ENCODE measurements at places on chromosomes 13 and 19. TPM values are rescaled to one million over a fixed set of nuclear protein-coding genes. Genes with fewer than 3 reads are reported as not detected.

CD209 gene
- polyA plus RNA-seq = not detected

NEK3 gene
- polyA plus RNA-seq = 53.1 TPM

CYP2A7 gene
- polyA plus RNA-seq = not detected

RASAL3 gene
- not detected for polyA plus RNA-seq

ERCC1 gene
- polyA plus RNA-seq = 69.2 TPM

CHAMP1 gene
- polyA plus RNA-seq = 9.1 TPM

ZNF814 gene
- 12.4 TPM for polyA plus RNA-seq

LIPE gene
- polyA plus RNA-seq = 19.1 TPM

SGCG gene
- polyA plus RNA-seq = not detected

TJP3 gene
- polyA plus RNA-seq = 0.15 TPM

MATK gene
- 4.1 TPM for polyA plus RNA-seq

KLF2 gene
- 0.15 TPM for polyA plus RNA-seq

SPACA4 gene
- polyA plus RNA-seq = not detected

DUXA gene
- polyA plus RNA-seq = not detected

HNRNPA1L2 gene
- 20.7 TPM for polyA plus RNA-seq

LRP3 gene
- polyA plus RNA-seq = 78.4 TPM

ERCC5 gene
- polyA plus RNA-seq = 67.5 TPM

KPTN gene
- 30.8 TPM for polyA plus RNA-seq
